ENCODE measurements at places on chromosomes 2 and 18.

- DNase-seq, result peak; percentile 5
Observed at GRCh38 chr2:37156071-37156856, 516 bp downstream of the EIF2AK2 start.

- DNase-seq, result no peak
Observed at GRCh38 chr2:33765122-33765521, 166.0 kb upstream of the FAM98A start.

DNA sequence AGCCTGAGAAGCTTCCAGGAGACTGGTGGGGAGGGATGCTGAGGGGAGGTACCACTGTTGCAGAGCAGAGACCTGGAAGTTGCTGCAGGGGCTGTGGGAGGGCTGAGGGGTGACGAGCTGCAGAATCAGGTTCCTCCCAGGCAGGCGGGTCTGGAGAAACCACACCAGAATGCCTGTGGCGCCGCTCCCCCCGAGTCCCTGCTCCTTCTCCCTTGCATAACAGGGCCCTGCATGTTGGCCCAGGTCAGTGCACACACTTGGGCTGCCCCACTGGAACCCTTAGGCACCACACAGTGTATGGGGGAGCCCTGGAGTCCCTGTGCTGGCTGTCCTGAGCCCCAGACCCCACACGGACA lies 60.4 kb downstream of the ARL4C start:
- no peak for DNase-seq

GRCh38 chr2:189982780-189983394 lies 79.6 kb downstream of the MSTN start:
- DNase-seq, result no peak

DNA sequence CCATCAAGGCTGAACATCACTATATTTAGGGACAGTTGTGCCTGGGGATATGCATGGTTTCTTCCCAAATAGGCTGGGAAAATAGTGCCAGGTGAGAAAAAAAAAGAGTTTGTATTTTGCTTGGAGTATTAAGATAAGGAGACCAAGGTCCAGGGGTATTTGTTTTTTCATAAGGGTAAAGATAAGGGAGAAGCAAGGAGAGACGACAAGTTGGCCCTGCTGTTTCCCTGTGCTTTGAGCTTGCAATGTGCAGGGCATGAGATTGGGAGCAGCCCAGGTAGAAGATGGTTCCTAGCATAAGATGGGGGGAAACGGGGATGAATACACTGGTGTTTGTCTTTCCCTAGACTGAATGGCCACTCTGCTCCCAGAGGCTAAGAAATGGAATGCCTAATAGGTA lies 8.8 kb upstream of the GPR39 start:
- DNase-seq, result no peak

- DNase-seq, result no peak
Observed at GRCh38 chr2:174083843-174084458, 118.8 kb upstream of the SP3 start.

DNA sequence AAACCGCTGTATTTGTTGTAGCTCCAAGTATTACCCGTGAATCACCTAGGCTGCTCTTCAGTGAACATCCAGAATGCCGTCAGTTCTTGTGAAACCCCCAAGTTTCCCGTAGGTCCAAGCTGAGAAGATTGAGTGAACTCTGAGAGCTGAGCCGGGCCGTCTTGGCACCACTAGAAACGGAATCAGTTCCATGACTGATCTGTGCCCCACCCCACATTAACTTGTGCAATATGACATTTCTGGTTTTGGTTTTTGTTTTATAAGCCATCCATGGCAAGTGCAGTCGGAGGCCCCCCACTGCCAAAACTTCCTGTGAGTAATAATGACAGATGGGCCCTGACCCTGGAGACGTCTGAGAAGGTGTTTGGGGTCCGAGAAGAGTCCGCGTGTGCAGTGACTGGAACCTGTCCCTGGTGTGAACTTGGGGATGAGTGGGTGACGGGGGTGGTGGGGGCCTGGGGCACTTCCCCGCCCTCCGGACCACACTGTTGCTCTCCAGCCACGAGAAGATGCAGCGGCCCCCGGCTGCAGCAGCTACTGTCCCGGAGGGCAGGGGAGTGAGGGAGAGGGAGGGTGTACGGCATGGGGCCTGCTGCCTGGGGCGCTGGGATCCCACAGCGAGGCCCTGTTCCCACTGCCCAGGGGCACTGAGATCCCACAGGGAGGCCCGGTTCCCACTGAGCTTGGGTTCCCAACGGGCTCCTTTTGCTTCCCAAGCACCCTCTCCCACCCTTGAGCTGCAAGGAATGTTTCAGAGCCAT lies 26.5 kb downstream of the NFATC1 start:
- DNase-seq, result no peak

GRCh38 chr2:220166616-220167015 lies 539.2 kb downstream of the SLC4A3 start:
- DNase-seq, result no peak

DNA sequence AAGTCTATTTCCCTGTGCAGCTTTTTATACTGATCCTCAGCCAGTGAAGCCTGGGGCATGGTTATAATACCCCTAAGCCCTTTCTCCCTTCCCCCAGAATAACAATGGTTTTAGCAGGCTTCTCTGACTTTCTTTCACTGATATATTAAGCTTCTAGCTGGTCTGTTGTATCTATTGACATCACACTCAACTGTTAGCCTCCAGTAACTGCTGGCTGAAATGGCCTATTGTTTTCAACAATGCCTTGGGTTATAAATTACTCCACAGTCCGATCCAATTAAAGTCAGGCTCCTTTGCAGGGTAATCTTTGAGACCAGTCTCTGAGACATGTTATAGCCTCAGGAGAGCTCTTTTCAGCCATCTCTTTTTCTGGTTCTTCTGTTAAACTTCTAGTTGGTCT lies 2.9 kb upstream of the SLC9A4 start:
- DNase-seq, result no peak

DNA sequence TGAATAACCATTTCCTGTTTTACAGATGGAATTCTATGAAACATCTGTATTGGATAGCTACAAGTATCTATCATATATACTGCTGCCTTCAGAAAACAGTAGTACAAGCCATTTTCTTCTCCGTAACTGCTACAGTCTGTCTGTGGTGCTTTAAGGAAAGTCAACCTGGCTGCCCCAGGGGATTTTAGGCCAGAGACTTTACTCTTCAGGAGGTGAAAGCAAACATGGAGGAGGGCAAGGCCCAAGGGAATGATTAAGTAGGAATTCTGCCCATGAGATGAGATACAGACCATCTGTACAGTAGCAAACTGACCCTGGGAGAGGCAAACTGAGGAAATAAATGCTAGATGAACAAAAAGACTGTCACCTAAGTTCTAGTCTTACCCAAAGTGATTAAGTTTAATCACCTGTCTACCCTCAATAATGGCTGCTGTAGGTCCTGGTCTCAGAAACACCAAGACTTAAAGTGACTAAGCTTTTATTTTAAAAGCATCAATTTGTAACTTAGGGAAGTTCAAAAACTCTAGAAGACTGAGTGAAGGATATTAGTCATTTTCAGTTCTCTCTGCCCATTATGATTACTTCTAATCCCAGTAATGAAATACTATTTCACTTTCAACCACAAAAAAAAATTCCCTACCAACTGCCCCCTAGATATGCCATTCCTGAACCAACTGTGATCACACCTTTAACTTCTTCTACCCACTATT lies 14.8 kb downstream of the MBD2 start:
- no peak for DNase-seq

DNA sequence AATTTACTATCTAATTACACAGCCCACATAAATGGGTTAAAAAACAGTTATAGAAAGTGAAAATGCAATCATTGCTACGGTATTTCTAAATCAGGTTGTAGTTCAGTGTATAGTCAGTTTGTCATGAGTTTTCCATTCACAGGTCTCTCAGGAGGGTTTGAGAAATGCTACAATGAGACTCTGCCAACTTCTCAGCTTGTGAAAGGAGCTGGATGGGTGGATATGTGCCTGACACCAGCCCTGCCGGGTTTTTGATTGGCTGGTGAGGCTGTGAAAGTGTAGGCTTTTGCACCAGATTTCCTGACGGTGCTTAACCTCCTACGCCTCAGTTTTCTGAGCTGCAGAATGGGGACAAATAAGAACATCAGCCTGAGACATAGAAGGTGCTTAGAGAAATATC lies 102.6 kb upstream of the SMIM21 start:
- DNase-seq, result no peak

DNA sequence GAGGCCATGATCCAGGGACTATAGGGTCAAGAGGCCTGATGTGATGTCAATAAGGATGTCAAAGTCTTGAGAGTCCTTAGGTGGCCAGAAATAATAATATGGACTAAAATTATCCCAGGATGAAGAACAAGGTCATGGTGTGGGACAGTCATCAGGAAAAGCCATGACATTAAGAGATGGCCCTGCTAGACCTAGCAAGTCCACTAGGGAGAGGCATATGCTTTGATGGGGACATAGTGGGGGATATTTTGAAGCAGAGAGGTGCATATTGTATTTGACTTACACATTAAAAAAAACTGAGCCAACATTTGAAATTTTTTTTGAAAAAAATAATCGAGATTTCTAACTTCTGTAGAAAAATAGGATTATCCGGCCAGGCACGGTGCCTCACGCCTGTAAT lies 53.3 kb upstream of the CXCR4 start:
- no peak for DNase-seq

DNA sequence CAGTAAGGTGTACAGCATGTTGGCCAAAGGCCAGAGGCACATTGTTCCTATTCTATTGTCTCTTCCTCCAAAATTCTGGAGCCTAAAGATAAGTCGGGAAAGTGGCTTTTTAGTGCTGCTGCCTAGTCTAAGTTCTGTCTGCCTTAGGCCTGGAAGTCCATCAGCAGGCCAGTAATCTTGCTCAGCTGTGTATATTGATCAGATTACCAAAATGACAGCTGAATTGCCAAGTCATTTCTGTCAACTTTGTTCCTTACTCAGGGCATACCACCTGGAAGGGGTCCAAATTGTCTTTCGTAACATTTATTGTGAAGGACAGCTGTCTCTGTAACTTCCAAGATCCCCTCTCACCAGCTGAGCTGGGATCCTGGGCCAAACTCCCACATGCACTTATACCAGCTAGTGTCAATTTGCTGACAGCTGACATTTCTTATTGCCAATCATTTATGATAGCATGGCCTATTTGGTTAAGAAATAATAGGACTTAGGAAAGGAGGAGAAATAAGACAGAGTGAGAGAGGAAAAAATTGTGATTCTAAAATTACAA lies 116.8 kb upstream of the FSHR start:
- DNase-seq, result no peak

DNA sequence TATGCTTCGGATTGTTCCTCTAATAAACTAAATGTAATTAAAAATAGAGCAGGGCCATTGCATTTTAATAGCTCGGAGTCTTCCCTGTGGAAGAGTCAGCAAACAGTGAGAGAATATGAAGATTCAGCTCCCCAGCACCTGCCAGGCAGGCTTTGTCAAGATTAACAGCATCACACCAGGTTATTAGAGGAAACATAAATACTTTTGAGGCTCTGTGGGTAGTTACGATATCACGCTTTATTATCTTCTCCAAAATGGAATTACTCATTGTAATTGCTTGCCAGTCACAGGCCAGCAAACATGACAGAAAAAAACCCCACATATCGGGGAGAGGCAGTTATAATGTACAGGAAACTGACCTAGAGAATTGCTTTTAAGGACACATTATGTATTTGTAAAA lies 303.9 kb downstream of the CPS1 start:
- DNase-seq, result no peak

DNA sequence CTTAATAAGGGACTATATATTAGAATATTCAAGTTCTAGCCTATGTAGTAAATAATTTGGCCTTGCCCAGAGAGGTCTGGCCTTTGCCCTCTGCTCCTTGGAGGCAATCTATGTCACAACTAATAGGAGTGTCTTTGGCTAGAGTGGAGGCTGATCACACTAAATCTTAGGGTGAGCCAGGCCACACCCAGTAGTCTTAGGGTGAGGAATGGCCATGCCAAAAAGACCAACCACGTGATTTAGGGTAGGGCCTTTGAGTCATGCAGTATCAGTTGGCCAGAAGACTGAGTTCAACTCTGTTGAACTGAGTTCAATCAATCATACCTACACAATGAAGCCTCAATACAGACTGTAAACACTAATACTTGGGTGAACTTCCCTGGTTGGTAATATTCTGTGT lies 26.0 kb upstream of the FLACC1 start:
- no peak for DNase-seq

GRCh38 chr18:23964282-23965238 lies 50.0 kb upstream of the TTC39C start:
- peak; percentile 37 for DNase-seq

DNA sequence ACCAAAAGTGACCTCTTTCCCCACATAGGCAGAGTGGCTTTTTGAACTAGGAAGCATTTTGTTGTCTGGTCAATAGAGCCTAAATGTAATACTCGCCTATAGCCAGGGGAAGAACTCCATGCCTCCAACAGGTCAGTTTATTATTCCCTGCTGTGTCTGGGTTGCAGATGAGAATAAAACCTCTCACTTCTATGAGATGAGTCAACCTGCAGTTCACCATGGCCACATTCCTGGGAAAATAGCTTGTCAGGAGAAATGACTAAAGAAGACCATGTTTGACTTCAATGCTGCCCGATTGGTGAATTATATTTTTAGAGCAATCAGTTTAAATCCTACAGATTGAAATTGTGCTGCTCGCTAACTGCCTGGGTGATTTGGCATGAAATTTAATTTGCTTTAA lies 46.7 kb upstream of the LRRTM1 start:
- no peak for DNase-seq

- DNase-seq, result no peak
Observed at GRCh38 chr2:201258666-201259615, 1.4 kb upstream of the CASP8 start.

DNA sequence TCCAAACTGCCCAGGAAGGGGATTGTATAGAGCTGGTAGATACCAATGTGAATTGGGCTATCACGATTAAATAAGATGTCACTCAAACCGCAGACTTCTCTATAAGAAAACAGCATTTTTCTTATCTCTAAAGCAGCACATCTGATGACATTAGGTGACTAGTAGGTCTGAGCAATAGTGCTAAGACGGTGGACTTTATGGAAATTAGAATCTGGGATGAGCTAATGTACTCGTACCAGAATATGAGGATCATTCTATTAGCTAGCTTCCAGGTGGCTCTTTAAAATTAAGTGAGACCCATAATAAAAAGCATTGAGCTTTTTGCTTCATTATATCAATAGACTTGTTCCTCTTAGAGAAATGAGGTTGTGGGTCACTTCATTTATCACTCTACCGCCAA lies 130.0 kb upstream of the MC4R start:
- DNase-seq, result no peak

DNA sequence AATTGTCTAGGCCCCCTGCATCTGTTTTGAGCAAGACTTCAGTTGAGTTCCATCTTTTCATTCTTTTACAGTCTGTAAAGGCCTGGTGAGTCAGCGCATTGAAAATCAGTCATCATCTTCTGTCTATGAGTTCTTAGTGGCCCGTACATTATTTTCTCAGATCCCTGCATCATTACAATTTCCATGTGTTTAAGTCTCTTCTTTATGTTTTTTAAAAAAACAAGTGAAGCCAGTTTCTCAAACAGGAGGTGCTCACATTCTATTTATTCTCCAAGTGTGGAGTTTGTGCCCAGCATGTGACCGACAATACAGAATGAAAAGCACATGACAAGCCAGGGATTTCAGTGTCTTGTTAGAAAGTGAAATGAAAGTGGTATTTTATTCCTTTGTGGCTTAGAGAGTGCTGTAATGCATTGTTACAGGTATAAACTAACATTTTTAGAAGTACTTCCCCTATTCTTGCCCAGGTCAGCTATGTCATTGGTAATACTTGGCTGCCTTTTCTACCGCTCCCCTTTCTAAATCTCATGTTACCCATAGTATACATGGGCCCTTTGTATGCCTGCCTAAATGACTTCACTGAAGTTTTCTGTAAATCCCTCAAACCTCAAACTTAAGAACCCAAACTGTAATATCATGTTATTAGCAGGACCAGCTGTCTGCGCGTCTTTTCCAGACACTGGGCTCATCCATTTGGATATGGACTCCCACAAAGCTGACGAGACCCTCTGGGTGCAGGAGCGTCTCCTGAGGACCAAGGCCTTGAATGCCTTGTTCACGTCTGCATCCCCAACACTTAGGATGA lies 67.6 kb downstream of the FEZ2 start:
- DNase-seq, result no peak
